ENCODE measurements at places on chromosomes 3 and 15.

DNA sequence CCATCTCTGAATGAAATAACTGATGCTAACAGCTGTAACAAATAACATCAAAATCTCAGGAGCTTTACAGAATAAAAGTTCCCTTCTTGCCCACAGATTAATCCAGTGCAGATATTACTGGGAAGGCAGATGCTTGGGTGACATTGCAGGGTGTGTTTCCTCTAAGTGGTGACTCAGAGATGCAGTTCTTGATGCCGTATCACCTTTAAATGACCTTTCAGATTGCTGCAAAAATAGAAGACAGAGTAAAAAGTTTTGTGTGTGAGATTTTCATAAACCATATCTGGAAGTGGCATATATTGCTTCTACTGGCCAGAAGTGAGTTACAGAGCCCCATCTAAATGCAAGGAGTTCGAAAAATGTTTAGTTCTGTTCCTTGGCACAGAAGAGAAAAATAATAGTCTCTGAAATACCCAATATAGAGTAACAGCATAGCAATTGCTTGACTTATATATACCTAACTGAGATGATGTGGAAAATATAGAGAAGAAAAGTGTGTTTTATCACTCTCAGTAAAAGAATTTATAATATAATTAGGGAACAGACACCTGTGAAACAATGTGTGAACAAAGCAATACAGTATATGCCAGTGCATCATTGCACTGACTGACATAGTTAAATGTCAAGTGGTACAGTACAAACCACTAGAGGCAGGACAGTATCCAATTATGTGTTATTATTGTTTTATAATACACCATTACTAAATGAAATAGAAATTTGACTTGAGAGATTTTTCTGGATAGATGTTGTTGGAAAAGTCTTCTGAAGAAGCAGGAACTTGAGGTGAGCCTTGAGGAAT, 430.7 kb upstream of the CBLB start:
- DNase-seq, result no peak

- DNase-seq, result no peak
Measured at GRCh38 chr3:4417449-4417848, 49.6 kb downstream of the SUMF1 start.

DNA sequence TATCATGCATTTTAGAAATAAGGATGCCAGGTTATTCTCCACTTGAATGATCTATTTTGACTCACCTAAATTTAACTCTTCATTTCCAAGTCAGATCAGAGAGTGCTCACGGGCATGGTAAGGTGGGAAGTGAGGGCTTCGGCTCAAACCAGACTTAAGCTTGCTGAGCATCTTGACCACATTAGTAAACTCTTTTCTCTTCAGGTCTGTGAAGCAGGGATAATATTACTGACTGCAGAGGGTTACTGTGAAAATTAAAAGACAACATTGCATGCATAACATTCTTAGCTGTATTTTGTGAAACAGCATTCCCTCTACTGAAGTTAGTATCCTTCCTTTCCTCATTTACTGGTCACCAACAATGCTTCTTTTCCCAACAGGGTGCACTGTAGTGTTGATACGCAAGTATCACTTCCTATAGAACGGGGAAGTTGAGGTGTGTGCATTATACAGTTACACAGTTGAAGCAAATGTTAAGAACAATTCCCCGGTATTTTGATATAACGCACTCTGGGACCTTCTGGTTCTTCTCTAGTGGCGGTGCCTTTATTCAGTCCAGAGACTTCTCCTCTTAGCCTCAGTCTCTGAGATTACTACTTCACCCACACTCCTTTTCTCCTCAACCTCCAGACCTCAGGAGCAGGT, 74.1 kb upstream of the MNS1 start:
- DNase-seq, result no peak

GRCh38 chr3:109137761-109138160, 1.2 kb downstream of the C3orf85 start:
- no peak for DNase-seq

DNA sequence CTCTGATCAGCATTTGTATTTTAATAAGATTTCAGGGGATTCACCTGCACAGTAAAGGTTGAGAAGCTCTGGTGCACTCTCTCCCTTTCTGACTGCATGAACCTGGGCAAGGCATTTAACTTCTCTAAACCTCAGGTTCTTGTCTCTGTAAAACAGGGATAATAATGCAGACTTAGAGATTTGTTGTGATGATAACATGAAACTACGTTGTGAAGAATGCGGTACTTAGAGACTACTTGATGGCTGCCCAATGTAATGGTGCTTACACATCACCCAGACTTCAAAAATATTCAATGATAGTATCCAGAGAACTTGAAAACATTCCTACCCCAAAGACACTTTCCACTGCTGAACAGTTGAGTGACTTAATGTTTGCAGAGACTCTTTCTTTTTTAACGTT, 19.8 kb upstream of the TNFSF10 start:
- DNase-seq, result no peak

- DNase-seq, result no peak
Measured at GRCh38 chr3:183486472-183486871, 58.1 kb upstream of the MCF2L2 start.

GRCh38 chr3:141767066-141767465, 3.9 kb downstream of the GRK7 start:
- no peak for DNase-seq

DNA sequence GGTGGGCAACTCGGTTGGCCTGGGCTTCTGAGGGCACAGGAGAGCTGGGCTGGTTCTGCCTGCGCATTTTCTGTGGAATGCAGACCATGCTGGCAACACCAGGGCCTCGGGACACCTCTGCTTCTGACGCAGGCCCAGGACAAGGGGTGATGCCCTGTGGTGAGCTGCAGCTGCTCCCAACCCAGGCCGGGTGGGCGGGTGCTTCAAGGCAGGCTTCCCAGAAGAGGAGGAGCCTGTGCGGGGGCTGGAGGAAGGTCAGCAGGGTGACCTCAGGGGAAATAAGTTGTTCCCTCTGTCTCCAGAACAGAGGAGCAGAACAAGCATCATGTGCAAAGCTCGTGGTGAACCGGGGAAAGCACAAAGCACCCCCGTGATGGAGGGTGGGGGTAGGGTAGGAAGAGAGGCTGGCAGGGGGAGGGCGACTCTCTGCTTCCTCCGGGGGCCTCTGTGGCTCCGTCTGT, 11.0 kb upstream of the PLXNA1 start:
- peak; percentile 57 for DNase-seq

DNA sequence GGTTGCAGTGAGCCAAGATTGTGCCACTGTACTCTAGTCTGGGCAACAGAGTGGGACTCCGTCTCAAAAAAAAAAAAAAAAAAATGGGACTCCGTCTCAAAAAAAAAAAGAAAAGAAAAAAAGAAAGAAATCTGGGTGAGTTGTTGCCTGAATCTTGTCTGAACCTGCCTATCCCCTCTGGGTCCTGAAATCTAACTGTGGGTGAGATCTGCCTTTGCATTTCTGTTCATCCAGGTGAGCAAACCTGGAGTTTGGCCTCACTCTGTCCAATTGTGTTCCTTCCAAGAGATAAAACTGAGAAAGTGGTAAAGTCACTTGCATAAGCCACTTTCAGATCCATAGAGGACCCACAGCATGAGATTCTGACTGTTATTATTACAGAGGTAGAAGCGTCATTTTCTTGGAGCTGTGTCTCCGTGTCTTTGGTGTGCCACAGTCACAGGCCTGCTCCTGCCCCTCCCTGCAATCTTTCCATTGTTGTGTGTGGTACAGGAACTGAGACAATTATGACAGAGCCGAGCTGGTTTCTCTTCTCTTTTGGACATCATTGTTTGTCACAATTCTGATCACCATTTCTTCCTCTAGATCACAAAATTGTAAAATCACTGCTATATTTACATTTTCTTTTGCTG, 235.9 kb downstream of the LPP start:
- DNase-seq, result no peak

GRCh38 chr3:123765475-123766128, 118.5 kb downstream of the MYLK start:
- DNase-seq, result no peak

GRCh38 chr3:111069974-111070771, 1.4 kb upstream of the NECTIN3 start:
- peak; percentile 54 for DNase-seq

GRCh38 chr3:44030687-44031305, 210.9 kb upstream of the TOPAZ1 start:
- no peak for DNase-seq

GRCh38 chr15:75733761-75734651, 21.4 kb upstream of the CSPG4 start:
- DNase-seq, result no peak

GRCh38 chr3:12471241-12471640, 13.0 kb upstream of the TSEN2 start:
- DNase-seq, result no peak

GRCh38 chr3:17740721-17741141, 1.7 kb downstream of the TBC1D5 start:
- DNase-seq, result no peak

DNA sequence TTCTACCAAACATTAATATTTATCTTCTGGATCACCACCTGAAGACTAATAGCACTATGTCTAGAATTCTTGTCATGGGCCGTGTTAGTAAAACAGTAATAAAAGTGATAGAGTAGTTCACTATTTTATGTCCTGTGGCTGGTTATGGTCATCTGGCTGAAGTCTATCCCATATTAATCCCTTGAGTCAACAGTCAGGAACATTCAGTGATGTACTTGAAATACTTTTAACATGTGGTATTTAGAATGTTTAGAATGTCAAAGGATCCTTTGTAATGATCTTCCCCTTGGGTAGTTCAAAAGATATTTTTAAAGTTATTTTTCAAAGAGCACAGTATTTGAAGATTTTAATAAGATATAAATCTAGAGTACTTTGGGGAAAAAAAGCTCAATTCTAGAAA, 117.0 kb downstream of the MBNL1 start:
- DNase-seq, result no peak

- no peak for DNase-seq
Measured at GRCh38 chr3:46643701-46644100, 31.4 kb downstream of the FAM240A start.

- DNase-seq, result no peak
Measured at GRCh38 chr3:445960-446359, 249.4 kb downstream of the CHL1 start.

- DNase-seq, result no peak
Measured at GRCh38 chr3:110341047-110341446, 730.6 kb upstream of the NECTIN3 start.

GRCh38 chr15:87827131-87827530, 429.4 kb downstream of the NTRK3 start:
- no peak for DNase-seq
